Kidney capillary endothelial cell (primary cell): ENCODE measurements at places on chromosomes 13 and 19.

DNA sequence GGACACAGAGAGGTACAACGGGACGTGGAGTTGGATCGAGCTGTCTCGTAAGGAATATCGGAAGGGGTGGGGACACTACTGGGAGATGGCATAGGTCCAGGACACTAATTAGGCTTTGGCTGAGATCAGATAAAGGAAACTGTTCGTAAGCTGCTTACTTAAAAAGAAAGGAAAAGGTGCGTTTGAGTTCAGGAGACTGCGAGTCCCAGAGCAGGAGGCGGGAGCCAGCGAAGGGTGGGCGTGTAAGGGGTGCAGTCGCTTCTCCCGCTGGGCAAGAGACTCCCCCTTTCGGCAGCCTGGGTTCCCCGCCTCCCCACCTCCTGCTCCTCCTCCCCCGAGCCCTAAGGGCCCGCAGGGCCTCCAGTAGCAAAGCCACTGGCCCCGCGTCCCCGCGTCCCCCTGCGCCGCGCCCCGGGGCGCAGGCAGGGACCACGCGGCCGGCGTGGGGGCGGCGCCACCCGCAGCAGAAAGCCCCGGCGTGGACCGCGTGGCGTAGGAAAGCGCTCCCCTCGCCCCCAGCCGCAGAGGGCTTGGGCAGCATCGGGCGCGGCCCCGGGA lies 547 bp downstream of the ABCC4 start:
- peak; percentile 44 for DNase-seq

DNA sequence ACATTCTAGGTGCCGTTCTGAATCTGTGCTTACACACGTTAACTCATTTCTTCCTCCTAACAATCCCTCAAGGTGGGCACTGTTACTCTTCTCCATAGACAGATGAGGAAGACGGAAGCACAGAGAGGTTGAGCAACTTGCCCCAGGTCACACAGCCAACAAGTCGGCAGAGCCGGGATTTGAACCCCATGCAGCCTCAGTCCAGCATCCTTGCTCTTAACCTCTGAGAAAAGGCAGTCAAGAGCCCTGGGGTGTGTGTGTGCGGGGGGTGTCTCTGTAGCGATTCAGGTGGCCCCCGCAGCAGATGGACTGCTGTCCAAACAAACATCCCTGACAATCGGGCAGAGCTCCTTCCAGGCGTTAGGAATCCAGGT lies 6.3 kb downstream of the PTPRS start:
- DNase-seq, result no peak

GRCh38 chr13:92681239-92681638 lies 545.4 kb upstream of the GPC6 start:
- DNase-seq, result no peak

GRCh38 chr13:92560883-92561282 lies 665.7 kb upstream of the GPC6 start:
- DNase-seq, result no peak

GRCh38 chr19:58379246-58379645 lies 1.6 kb downstream of the ZNF837 start:
- DNase-seq, result no peak

DNA sequence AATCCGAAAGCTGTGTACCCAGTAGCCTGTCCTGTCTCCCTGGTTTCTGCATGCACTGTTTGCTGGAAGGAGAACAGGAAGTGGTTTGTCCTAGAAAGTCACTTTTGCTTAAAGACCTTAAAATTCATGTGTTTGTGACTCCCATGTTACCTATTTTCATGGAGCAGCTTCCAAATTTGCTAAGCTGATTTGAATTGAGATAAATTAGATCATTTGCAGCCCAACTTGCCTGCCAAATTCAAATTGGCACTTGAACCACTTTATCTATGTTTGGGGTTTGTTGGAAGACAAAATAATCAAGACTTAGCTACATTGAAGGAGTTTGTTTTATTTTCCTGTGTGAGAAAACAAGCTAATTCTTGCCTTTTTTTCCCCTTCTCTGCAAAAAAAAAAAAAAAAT lies 532.5 kb downstream of the DIAPH3 start:
- DNase-seq, result peak; percentile 8

GRCh38 chr13:99414048-99414995 lies 87.0 kb upstream of the TM9SF2 start:
- no peak for DNase-seq

DNA sequence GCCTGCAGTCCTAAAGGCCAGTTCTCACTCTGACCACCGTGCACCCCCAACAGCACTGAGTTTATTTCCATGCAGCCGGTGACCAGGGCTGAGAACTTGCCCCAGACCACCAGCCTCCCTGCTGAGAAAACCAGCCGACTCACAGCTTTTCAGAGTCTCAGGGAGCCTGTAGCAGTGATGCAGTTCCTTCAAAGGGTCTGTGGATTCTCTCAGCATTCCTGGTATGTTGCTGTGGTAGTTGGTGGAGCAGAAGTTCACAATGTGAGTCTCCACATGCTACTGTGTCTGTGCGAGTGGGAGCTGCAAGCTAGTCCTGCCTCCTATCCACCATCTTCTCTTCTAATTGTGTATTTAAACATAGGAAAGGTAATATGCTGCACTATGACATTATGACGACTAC lies 254.9 kb upstream of the KLF12 start:
- no peak for DNase-seq

- DNase-seq, result no peak
These were observed 33.9 kb downstream of the ACTL9 start for GRCh38 chr19:8664671-8665057.

GRCh38 chr19:18388100-18388959 lies 2.4 kb downstream of the GDF15 start:
- peak; percentile 63 for DNase-seq

- peak; percentile 22 for DNase-seq
These were observed 59.4 kb upstream of the TSHZ3 start for GRCh38 chr19:31408460-31409124.

DNA sequence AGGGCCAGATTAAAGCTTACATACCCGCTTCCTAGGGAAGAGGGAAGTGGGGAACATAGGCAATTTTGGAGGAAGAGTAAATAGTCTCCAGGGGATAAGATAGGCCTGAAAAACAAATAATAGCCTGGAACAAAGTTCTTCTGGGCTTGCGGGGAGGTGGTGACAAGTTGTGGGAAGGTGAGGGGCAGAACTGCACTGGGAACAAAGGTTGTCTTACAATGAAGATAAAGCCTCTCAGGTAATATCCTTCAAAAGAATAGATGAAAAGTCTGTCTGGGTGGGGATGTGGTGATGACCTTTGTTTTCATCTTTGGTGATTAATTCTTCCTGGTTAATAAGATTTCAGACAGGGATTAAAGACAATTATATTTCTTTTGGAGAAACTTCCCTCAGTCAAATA lies 68.8 kb downstream of the CBY2 start:
- no peak for DNase-seq

GRCh38 chr19:8367327-8368001 lies 3.5 kb downstream of the ANGPTL4 start:
- no peak for DNase-seq

DNA sequence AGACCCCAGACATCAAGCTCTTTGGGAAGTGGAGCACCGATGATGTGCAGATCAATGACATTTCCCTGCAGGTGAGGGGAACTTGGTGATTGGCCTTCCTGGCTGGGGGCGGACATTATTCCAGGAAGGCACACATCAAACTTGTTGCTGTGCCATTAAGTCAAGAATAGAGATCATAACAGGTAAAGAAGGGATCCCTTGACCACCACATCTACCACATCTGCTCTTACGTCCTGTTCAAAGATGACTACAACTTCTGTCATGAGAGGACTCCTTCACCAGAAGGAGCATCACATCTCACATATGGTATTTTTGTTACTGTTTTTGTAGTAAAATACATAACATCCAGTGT lies 1.1 kb downstream of the RPS5 start:
- DNase-seq, result no peak

DNA sequence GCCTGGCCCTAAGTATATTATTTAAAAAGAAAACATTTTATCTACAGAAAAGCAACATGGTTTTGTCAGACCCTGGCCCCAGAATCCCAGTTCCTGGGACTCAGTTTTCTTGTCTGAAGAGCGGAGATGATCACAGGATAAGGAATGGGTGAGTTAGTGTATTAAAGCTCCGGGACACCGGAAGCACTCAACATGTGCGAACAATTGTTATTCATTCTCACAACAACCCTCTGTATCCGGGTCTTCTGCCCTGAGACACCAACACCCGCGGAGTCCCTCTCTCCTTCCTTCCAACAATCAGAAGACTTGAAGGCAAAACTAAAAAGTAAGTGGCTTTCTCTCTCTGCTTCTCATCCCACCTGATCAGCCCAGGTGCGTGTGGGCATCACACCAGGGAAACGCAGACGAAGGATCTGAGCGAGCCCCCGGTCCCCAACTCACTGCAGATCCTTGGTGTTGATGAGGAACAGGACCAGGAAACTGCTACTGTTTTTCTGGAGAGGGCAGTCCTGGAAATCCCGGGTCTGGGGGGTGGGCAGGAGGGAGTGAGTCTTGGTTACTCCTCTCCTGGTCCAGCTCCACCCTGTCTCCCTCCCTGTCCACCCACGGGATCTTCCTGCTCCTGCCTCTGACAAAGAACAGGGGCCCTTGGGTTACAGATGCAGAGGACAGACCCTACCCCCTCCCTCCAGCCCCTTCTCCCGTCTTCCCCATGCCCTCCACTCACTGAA lies 2.0 kb downstream of the GPR108 start:
- peak; percentile 42 for DNase-seq

DNA sequence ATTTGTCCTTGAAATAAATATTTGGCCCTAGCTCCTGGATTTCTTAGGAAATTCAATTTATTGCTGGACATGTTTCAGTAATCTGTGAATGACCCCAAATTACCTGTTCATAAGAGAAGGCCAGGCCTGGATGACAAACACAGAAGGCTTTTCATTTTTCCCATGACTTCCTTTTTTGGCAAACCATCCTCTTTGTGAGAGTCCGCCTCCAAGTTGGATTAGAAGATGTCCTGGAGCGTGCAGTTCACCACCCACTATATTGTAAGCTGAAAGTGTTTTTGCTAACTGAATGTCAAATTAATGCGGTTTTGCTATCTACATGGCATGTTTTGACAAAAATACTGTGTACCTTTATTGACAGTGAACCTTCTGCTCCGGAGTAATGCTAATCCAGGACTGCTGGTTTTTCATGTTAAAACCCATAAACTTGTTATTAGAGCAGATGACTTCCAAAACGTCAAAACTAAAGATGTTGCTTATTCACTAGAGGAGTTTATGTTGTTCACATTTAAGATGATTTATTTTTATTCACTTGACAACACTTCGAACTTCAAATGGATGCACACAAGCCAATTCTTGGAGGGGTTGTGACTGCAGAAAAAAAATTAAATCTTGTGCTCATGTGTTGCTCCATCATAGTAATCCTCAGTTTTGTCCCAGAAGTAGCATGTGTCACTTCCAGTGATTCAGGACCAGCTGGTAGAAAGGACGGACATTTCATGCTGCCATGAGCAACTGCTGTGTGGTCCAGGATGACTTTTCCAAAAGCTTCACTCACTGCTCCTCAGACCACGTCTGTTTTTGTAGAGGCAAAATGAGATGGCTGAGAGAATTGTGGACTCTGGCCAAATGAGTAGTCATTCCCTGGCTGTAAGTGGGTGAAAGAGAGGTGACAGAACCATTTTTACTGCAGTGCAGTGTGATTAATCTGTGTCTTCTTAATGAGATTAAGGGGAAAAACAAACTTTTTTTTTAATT lies 71.0 kb downstream of the ITGBL1 start:
- DNase-seq, result peak; percentile 36

- no peak for DNase-seq
These were observed 164.2 kb downstream of the FOXO1 start for GRCh38 chr13:40502236-40502635.

DNA sequence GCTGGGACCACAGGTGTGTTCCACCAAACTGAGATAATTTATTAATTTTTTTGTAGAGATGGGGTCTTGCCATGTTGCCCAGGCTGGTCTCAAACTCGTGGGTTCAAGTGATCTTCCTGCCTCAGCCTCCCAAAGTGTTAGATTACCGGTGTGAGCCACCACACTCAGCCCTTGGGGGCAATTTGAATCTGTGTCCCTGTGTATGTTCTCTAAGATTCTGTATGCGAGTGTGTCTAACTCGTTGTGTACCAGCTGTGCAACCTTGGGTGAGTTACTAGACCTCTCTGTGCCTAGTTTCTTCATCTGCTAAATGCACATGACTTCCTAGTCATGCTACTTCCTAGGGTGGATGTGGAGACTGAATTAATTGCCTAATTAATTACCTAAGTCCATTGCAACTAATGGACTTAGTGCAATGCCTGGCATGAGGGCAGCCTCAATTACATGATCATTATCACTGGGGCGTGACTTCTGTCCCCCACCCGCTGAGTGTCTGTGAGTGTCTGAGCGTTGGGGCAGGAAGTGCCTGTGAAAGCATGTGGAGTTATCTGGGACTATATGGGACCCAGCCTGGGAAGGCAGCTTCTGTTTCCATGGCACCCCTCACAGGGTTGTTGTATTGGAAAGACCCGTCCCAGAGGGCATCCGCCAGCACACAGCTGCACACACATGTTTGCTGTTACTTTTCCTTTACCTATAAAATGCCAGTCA lies 1.8 kb upstream of the NCCRP1 start:
- no peak for DNase-seq

DNA sequence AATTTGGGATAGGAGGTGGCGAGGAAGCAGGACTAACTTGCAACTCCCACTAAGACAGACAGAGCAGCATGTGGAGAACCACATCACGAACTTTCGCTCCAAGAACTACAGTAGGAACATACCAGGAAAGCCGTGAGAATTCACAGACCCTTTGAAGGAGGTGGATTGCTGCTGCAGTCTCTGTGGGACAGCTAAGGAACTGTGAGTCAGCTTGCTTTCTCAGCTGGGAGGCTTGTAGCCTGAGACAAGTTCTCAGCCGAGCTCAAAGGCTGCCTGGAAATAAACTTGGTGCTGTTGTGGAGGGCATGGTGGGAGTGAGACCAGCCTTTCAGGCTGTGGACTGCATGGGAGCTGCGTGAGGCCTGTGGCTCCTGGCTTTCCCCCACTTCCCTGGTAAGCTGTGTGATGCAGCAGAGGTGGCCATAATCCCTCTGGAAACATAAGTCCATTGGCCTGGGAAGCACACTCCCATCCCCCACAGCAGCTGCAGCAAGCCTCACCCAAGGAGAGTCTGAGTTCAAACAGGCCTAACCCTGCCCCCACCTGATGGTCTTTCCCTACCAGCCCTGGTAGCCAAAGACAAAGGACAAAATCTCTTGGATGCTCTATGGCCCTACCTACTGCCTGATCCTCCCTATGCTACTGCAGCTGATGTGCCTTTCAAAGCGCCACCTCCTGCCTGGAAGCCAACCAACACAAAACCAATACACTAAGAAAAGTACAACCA lies 441.1 kb upstream of the HTR2A start:
- DNase-seq, result no peak

GRCh38 chr13:93778548-93778947 lies 551.9 kb downstream of the GPC6 start:
- DNase-seq, result no peak

- DNase-seq, result no peak
These were observed 933.1 kb downstream of the DIAPH3 start for GRCh38 chr13:59230484-59231264.

- DNase-seq, result no peak
These were observed 1.2 kb downstream of the RFXAP start for GRCh38 chr13:36820222-36820621.

- DNase-seq, result no peak
These were observed 58.9 kb upstream of the GJB6 start for GRCh38 chr13:20291037-20291436.
